ENCODE measurements at places on chromosomes 1 and 21. TPM values are rescaled to one million over a fixed set of nuclear protein-coding genes. Genes with fewer than 3 reads are reported as not detected.

The MYBPH gene
- not detected for total RNA-seq

The PEAR1 gene
- 5.7 TPM for total RNA-seq

The KRTAP10-6 gene
- total RNA-seq, result not detected

The PCP4 gene
- total RNA-seq, result 1.7 TPM

The LRRC39 gene
- total RNA-seq, result 0.99 TPM

The GJA8 gene
- not detected for total RNA-seq

The DNALI1 gene
- 0.98 TPM for total RNA-seq

The CFAP107 gene
- not detected for total RNA-seq

The FOXD2 gene
- total RNA-seq, result 0.39 TPM

The ADORA1 gene
- total RNA-seq, result 5.9 TPM

The PLA2G2F gene
- 33.8 TPM for total RNA-seq

The SPATA1 gene
- total RNA-seq, result not detected

The NCDN gene
- total RNA-seq, result 26.2 TPM

The WDR47 gene
- 45.8 TPM for total RNA-seq

The C1orf226 gene
- 10.6 TPM for total RNA-seq

The OR6N2 gene
- not detected for total RNA-seq

Data from suprapubic skin (tissue), 4 donors.